Fibroblast of villous mesenchyme (primary cell): ENCODE measurements at places on chromosomes 5 and 9. TPM values are rescaled to one million over a fixed set of nuclear protein-coding genes. Genes with fewer than 3 reads are reported as not detected.
A peak's percentile ranks its signal among the peaks of the same experiment; 100 is the strongest.

Gene CDKN2AIPNL
- 20.3 and 30.7 TPM in 2 replicates for total RNA-seq

Gene CARD6
- total RNA-seq: 8.7 and 11.7 TPM in 2 replicates

Gene OR1Q1
- total RNA-seq: not detected in 2 replicates

Gene MEIKIN
- not detected in 2 replicates for total RNA-seq

Gene IFNE
- total RNA-seq: 1.7 and 2.3 TPM in 2 replicates

Gene FREM1
- total RNA-seq: 0.32 and 0.86 TPM in 2 replicates

Gene ABO
- total RNA-seq: not detected in 2 replicates

- DNase-seq: no peak
Measured at GRCh38 chr9:89470224-89470839, 27.6 kb downstream of the SEMA4D start.

DNA sequence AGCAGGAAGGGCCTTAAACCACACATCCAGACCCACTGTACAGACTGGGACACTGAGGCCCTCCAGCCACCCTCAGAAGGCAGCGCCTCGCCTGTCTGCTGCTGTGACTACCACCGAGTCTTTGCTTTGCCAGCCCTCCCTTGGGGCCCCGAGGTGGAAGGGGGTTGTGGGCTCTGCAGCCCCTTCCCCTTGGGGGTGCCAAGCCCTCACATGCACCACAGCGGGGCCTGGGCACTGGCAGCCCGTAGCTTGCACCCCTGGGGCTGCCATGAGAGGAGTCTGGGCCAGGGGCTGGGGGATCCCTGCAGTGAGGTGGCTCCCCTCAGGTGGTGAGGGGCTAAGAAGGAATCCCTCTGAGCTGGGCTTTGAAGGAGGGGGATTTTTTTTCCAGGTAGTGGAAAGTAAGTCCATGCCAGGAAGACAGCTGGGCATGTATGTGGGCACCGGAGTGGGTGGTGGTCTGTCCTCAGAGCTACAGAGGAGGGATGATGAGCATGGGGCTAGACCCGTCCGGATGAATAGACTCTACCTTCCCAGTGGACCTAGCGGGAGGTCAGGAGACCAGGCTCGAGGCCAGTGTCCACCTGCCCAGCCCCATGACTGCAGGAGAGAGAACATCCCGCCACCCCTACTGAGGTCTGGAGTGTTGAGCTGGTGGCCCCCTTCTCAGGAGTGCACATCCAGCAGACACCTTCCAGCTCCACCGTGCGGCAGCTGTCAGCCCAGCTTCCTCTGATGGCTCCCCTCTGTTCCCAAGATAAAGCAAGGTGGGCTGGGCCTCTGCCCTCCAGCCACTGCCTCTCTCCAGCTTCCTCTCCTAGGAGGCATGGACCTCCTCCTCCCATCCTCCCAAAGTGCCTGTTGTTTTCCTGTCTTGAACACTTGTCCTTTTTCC lies 15.9 kb downstream of the FLT4 start:
- no peak for DNase-seq

DNA sequence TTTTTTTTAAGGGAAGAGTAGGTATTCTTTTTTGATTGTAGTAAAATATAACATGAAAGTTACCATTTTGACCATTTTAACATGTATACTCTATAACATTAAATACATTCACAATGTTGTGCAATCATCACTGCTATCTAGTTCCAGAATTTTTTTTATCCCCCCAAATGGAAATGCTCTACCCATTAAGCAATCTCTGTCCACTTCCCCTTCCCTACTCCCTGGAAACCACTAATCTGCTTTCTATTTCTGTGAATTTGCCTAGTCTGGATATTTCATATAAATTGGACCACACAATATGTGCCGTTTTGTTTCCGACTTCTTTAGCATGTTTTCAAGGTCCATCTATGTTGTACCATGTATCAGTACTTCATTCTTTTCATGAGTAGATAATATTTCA lies 429.5 kb downstream of the TLE1 start:
- DNase-seq: no peak

DNA sequence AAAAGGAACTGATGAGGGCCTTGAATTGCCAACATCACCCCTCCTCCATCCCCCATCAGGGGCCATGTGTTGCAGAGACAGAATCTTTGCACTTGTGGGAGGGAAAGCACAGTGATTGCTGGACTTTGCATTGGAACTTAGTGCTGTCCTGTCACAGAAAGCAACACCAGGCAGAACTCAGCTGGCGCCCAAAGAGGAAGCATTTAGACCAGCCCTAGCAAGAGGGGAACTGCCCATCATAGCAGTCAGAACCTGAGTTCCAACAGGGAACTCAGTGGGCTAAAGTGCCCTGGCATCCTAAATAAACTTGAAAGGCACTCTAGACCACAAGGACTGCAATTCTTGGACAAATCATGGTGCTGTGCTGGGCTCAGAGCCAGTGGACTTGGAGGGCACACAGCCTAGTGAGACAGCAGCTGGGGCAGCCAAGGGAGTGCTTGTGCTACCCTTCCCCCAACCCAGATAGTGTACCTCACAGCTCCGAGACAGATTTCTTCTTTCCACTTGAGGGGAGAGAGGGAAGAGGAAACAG lies 128.1 kb downstream of the ACTL7B start:
- no peak for DNase-seq

DNA sequence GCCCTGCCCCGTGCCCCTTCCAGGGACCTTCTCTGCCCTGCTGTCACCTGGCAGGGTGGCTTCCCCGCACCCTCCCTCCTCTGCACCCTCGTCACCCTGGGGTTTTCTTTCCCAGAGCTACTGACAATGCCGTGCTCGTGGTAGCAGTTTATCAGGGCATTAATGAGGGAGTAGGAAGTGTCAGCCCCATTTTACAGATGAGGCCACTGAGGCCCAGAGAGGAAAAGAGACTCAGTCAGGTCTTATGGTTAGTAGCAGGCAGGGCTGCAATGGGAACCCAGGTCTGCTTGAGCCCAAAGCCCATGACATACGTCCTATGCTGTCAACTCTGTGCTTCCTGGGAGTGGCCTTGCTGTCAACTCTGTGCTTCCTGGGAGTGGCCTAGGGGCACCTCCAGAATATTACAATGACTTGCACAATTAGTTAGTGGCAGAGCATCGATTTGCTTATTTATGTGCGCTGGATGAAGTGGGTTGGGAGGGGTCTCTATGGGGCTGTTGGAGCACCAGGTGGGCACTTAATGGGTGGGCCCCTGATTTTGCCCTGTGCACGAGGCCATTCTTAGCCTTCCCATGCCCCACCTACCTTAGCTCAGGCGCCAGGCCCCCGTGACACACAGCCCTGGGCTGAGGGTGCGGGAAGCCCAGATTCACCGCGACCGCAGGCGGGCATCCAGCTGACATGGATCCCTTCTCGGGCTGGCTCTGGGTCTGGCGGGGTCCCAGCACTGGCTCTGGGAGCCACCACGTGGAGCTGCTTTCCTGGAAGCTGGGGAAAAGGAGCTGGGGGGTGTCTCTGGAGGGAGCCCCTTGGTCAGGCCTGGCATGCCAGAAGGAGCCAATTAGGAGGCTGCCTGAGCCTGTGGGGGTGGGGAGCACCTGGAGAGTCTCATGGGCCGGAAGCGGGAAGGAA lies 82.0 kb upstream of the ORM1 start:
- DNase-seq: no peak

DNA sequence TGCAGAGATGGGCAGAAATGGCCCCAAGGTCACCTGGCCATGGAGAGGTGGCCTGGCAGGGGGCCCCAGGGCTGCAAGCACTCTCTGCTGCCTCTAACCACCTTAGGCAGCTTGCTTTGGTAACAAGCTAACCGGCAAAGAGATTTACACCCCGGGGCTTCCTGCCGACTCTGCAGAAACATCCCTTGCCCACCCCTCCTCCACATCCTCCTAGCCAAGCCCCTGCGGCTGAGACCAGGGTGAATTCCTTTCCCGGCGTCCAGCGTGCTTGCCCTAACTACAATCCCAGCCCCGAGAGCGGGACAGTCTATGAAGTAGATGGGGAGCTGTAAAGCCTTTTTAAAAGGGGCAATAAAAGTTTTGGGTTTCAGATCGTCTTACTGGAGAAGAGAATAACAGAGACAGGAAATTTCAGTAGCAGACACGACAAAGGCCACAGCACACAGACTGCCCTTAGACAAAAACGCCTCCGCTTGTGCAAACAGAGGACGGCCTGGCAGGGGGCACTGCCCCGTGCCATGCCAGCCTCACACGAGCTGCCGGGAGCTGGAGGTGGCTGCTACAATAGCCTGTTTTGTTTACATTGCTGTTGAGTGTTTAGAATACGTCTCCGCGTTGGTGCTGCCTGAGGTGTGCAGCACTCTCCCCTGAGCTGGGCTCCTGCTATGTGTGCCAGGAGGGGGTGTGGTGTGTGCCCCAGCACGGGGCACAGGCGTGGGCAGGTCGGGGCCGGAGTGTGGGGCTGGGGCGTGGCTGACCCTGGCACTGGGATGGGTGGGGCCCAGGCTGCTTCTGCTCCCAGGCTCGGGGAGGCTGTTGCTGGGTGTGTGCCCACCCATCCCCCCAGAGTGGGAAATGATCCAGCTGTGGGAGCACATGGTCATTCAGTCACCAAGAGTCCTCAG lies 15.3 kb downstream of the MYMK start:
- peak; percentile 53 for DNase-seq

DNA sequence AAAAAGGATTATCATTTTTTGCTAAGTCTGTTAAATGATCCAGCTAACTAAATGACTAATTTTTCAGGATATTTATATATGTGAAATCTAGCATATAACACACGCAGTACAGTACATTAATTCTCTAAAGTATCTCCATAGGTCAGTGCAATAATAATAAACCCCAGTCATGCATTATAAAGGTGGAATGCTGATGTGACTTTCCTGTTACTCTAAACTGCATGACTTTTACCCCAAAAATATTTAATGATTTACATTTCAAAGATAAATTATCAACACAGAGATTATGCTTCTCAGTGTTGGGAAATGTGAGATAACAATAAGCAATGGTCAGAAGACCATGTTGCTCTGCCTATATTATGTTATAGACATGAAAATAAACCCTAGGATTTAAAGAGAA lies 34.1 kb upstream of the PAM start:
- DNase-seq: peak; percentile 39

DNA sequence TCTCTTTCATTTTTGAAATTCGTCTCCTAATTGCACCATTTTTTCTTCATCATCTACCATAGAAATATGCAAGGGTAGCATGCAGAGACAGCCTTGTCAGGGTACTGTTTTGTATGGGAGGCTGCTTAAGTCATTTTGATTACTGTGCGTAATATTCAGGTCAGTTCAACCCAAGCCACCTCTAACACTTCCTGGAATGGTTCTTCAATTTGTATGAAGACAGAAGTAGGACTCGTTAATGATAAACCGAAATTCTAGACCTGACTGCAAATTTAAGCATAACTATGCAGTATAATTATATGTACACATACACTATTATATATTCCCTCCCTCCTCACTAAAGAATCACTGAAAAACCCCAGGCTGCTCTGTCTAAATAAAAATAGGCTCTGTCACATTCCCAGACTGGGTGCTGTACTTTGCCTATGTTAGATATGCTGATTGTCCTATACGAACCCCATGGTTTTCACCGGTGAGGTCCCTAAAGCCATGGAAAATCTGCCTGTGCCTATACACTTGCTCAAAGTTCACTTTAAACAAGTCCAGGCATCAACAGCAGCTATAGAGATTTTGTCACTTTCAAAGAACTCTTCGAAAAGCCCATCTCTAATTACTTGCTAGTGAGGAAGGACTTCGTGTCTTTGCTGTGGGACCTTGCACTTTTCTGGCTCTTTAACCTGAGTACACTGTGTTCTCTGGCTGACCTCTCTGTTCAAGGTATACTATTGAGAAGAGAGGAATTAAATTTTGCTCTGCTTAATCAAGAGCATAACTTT lies 352.1 kb upstream of the CD180 start:
- no peak for DNase-seq

- peak; percentile 96 for DNase-seq
Measured at GRCh38 chr9:69180670-69181069, 6.6 kb downstream of the TJP2 start.

- DNase-seq: no peak
Measured at GRCh38 chr9:123527981-123528380, 172.0 kb downstream of the CRB2 start.

- peak; percentile 80 for DNase-seq
Measured at GRCh38 chr5:142900927-142901326, 130.8 kb downstream of the ARHGAP26 start.
